Liver (tissue), 10 donors: ENCODE measurements at places on chromosomes 16 and 17.

DNA sequence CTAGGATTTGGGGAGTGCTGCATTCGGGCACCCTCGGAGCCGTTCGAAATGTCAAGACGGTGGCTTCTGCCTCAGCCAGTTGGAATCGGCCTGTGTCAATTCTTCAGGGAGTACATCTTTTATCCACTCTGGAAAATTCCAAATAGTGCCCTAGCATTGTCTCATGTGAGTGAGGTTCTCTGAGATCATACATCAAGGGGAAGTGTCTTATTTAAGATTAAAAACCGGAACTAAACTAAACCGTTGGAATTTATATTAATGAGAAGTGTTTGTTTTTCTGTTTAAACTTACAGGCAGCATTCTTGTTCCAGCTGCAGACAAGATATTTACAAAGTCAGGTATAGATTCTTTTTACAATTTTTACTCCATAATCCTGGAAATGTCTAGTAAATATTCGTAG is 56.8 kb downstream of the SLC47A1 start:
- no peak for DNase-seq

GRCh38 chr17:75454193-75454592 is 2.2 kb upstream of the TMEM94 start:
- DNase-seq = no peak

DNA sequence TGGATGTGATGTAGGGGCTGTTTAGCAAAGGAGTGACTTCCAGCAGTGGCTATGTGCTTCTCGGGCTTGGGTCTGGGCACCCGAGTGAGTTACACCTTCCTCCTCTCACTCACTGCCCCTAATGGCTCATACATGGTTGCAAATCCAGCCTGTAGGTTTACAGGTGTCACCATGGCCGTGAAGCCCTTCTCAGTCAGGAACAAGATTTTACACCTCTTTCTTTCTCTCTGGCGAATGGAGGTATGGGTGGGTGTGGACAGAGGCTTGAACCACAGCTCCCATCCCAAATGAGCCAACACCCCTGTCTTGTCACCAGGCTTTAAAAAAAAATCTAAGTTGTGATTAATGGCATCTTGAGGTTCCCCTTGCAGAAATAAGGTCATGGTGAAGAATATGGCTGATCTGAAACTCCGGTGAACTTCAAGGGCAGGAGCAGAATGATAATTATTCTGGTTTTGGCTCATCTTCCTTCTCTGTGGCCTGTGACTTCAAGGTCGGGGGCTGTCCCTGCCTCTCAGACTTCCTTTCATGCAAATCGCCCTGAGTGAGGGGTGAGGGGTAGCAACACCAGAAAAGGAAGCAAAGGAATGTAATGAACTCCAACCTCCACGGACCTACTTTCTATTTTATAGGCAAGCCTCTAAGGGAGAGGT is 331.2 kb downstream of the MAF start:
- no peak for DNase-seq

DNA sequence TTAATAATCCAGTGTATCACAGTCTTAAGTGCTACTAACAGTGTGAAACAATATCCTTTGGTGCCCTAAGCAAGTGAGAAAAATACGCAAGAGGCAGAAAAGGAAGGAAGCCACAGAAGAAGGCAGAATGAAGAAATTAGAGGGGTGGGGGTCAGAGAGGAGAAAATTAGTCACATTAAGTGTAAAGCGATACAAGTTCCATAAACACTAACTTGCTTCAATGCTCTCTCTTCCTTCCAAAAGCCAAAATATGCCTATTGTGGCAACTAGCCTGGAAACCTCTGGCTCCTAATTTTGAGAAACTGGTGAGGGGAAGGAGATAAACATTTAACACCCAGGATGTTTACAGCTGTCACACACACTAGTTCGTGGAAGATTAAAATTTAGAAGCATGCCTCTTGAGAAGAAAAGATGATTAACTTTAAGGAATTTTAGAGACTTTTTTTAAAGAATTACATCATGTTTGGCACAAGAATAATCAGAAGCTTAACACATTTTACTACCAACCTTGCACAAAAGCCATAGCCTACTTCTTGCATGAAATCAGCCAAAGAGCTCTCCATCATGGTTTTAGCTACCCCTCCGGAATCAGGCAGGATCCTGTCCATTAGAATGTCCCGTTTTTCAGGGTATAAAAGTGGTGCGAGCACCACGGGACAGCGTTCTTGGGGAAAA is 44.7 kb downstream of the CNOT1 start:
- no peak for DNase-seq

GRCh38 chr17:57986841-57987580 is 1.0 kb downstream of the VEZF1 start:
- peak; percentile 43 for DNase-seq

GRCh38 chr16:57039148-57039812 is 49.9 kb downstream of the NLRC5 start:
- DNase-seq = no peak

DNA sequence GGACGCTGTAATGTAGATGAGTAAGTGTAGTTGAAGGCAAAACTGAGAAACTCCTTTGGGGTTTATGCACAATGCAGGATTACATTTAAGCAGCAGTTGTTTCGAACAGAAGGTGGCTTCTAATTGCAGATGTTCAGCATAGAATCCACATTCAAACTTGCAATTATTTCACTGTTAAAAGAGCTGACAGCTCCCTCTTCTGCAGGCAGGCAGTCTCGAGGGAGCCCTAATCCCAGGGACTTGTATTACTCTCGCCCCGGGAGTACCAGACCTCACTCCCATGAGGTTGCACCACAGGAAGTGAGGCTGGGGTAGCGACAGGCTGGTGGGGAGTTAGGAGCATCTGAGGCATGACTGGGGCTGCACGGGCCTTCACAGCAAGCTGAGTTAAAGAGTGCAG is 484.3 kb upstream of the EEF2KMT start:
- DNase-seq = no peak

GRCh38 chr16:22670551-22671041 is 143.4 kb upstream of the HS3ST2 start:
- no peak for DNase-seq

GRCh38 chr17:19001907-19002590 is 2.5 kb downstream of the FAM83G start:
- no peak for DNase-seq

GRCh38 chr16:17944345-17944744 is 392.2 kb downstream of the NPIPA8 start:
- no peak for DNase-seq

- no peak for DNase-seq
Observed at GRCh38 chr17:80408872-80409271, 6.1 kb upstream of the ENDOV start.

GRCh38 chr16:74480150-74481029 is 59.1 kb upstream of the CLEC18B start:
- DNase-seq = no peak

DNA sequence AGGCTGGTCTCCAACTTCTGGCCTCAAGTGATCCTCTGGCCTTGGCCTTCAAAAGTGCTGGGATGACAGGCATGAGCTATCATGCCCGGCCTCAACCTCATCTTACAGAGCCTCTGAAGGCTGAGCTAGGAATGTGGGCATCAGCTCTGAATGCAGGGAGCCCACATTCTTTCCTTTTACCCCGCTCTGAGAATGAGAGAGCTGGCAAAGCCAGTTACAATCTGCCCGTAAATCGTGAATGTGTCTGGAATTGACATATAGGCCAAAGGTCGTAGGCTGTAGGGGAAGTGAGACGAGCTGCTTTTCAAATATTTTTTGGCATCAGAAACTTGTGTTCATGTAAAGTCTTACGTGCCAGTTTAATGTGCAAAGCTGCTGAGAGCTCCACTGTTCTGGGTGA is 4.5 kb downstream of the TMEM238L start:
- DNase-seq = no peak

GRCh38 chr16:82178352-82178751 is 8.3 kb upstream of the MPHOSPH6 start:
- no peak for DNase-seq

- no peak for DNase-seq
Observed at GRCh38 chr17:28737770-28738679, 5.8 kb upstream of the TRAF4 start.

DNA sequence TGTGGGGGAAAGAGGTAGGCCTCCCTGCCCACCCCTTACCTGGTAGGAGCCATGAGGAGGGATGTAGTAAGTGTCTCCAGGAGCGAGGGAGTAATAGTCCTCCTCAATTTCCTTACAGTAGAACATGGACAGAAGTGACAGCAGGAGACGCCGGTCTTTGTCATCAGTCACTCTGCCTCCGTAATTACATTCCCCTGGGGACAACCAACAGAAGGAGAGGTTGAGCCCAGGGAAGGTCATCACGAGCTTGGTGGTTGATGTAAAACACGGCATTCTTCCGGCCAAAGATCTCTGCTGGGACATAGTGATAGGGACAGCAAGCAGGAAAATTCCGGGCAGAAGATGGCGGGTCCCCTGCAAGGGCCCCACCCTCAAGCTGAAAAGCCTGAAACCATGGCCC is 47.9 kb downstream of the LYRM1 start:
- DNase-seq = no peak

DNA sequence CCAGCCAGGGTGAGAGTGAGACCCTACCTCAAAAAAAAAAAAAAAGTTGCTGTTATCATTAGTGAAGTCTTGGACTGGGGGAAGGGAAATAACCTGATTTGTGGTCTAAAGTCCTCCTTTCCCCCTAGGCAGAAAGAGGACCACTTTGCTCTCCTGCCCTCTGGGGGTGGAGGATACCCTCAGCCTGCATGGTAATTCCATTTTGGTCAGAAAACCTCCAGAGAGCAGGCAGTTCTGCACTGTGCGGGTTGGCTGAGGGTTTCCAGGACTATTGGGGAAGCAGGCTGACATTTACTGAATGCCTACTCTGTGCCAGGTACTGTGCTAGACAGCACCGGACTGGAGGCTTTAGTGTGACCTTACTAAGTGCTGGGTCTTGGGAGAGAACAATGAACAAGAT is 2.6 kb downstream of the ADAP2 start:
- DNase-seq = no peak

DNA sequence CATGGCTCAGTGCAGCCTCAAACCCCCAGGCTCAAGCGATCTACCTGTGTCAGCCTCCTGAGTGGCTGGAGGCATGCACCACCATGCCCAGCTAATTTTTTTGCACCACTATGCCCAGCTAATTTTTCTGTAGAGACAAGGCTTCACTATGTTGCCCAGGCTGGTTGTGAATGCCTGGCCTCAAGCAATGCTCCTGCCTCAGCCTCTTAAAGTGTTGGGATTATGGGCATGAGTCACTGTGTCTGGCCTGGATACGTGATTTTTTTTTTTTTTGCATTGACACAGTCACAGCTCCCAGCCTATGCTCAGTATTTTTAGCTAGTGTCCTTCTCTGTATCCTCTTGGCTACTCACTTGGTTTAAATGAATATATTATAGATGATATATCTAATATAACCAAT is 377.0 kb upstream of the TNRC6C start:
- DNase-seq = no peak

DNA sequence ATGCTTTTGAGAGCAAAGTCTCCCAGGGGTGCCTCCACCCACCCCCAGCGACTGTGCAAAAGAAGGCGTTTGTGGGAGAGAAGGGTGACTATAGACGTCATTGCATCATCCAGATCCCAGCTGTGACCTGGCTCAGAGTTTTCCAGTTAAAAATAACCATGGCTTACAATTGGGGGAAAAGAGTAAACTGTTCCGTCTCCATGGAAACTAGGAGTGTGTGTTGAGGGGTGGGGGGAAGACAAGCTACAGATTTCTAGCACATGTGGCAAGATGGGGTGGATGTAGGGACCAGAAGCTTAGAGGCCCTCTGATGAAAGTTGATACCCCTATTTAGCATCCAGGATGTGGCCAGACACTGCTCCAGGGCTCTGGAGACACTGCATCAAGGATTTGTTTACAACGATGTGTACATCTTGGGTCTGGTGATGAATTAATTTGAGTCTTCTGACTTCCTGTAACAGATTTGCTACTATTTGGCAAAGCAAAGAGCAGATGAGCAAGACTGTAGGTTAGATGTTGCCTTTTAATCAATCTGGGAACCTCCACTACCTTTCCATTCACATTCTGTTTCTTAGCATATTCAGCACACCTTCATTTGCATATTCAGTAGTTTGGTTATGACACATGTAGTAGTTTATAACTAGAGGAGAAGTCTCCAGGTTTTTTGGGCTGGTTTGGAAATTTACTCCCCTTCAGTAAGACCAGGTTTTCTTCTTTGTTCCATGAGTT is 6.2 kb upstream of the DUSP14 start:
- DNase-seq = no peak

GRCh38 chr17:55284001-55284884 is 19.5 kb downstream of the HLF start:
- no peak for DNase-seq

DNA sequence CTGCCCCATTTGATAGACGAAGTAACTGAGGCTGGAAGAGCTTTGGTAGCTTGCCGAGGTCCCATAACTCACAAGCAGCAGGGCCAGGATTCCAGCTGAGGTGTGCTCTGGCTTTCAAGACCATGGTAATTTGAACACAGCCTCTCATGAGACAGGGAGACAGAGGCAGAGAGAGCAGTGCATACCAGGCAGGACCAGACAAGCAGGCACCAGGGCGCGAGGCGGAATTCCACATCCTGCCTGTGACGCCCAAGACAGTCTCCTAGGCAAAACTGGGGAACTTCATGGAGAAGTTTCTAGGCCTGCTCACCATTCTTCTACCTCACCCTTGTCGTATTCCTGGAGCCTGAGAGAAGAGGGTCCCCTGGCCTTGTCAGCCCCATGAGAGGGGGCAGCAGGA is 19.2 kb downstream of the SDK2 start:
- DNase-seq = no peak

- no peak for DNase-seq
Observed at GRCh38 chr17:3724378-3725077, 825 bp downstream of the HASPIN start.

DNA sequence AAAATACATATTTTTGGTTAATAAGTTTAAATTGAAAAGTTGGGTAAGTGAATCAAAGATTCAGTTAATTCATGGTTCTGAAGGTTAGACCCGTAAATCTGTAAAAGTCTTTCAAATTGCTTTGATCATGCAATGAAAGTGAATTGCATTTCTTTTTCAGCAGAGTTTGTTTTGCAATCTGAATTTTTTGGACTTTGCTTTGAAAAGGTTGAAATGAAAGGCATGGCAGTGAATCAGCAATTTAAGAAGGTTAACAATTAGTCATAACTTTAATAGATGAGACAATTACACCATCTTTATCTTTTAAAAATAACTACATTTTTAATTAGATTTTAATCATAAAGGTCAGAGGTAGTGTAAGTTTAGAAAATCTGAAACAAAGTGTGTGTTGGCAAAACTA is 310.9 kb upstream of the KCNJ16 start:
- DNase-seq = no peak
